Neural crest cell (in vitro differentiated cells): ENCODE measurements at places on chromosomes 12 and 14.

DNA sequence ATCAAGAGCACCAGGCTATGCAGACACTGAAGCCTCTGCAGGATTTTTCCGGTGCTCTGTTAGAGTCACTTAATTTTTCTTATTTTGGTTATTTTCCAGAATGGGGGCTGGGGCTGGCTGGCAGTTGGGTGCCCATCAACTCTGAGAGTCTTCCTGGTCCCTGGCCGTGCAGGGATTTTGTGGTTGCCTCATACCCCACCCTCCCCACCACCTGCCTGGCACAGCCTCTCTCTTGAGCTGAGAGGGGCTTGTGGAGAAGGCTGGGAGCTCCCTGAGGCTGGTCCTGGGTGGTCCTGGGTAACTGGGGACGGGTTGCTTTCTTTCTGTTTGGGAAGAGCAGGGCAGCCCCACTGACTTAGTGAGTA is 23.3 kb downstream of the LRTM2 start:
- DNase-seq = no peak

DNA sequence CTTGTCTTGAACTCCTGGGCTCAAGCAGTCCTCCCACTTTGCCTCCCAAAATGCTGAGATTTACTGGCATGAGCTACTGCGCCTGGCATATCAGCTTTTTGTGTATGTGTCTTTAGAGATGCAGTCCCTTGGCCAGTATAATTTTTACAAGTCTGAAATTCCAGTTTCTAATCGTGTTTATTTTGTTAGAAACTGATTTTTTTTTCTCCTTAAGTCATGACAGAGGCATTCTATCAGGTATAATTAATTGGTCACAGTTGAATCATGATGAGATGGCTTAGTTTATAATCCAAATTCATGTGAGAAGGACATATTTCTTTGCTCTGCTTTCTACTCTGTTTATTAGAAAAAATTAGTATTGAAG is 98.9 kb downstream of the PCNX1 start:
- no peak for DNase-seq

DNA sequence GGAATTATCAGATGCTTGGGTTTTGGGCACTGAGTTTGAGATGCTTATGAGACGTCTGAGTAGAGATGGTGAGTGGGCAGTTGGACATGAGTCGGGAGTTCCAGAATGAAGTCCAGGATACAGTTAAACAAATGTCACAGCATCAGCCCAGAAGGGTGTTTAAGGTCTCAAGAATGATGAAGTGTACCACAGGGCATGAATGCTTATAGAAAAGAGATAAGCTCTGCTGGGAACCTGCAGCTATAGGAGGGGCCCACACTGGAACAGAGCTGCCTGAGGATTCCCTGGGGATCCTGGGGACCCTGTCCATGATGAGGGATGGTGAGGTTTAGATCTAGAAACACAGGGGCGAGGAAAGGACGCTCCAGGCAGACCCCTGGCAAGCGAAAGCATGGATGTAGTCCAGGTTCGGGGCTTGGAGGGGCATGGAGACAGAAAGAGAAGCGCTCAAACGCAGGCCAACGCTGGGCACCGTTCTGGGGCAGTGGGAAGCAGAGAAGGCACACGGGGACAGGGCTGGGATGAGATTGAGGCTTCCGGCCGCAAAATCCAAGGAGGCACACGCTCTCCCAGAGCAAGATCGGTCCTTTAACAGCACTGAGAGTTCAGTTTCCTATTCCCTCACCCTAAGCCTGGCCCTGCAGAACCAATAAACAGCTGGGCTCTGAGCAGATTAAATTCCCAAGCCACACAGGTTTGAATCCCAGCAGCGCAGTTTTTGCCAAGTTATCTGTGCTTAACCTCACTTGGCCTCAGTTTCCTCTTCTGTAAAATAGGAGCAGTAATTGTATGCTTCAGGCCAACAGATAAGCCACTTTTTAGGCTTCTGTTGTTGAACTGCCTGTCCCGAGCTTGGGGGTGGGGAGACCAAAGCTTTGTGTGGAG is 52.9 kb downstream of the EID3 start:
- DNase-seq = no peak

DNA sequence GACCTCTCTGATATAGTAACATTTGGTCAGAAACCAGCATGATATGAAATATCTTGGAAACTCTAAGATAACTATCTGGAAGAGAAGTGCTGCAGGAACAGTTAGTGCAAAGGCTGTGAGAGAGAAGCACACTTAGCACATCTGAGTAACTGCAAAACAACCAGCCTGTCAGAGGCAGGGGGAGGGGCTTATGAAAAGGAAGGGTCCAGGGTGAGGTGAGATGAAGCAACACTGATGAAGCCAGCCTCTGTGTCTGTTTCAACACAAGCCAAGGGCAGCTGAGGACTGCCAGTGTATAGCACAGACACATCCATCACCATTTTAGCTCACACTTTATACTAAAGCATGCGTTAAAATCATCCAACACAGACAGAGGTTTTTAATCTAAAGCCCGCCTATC is 37.4 kb upstream of the OVCH1 start:
- no peak for DNase-seq

DNA sequence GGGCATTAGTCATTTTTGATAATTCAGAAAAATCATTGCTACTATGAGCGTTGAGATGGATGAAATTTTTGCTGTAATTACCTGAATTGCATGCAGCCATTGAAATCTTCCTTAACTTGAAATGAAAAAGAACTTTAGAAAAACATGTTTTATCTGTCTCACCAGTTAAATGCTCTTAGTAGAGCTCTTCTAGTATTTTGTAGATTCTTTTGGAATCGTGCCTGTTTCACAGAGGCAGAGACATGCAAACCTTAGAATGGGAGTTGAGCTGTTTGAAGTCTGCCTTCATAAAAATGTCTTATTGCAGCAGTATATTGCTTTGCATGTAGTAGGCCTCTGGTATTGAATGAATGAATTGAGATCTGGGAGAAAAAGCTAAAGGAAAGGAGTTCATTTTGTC is 4.2 kb downstream of the PEX5 start:
- DNase-seq = no peak

GRCh38 chr12:23253191-23253590 is 628.2 kb downstream of the ETNK1 start:
- DNase-seq = no peak

DNA sequence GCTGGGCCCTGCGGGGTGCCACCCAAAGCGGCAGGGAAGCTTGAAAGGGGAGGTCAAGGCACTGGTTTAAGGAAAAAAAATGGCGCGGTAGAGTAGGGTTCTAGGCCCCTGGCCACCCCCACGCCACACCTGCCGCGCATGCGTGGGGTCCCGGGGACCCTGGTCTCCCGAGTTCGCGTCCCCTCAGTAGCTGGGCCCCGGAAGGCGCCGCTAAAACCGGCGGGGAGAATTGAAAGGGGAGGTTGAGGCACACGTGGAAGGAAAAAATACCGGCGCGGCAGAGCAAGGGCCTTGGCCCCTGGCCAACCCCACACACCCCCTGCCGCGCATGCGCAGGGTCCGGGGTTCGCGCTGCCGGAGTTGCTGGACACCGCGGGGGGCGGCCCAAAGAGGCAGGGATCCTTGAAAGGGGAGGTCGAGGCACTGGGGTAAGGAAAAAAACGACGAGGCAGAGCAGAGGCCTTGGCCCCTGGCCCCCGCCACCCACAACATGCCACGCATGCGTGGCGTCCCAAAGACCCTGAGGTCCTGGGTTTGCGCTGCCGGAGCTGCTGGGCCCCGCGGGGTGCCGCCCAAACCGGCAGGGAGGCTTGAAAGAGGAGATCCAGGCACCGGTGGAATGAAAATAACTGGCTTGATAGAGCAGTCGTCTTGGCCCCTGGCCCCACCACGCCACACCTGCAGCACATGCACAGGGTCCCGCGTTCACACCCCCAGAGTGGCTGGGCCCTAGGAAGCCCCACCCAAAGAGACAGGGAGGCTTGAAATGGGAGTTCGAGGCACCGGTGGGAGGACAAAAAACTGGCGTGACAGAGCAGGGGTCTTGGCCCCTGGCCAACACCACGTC is 314.5 kb downstream of the ALG10 start:
- DNase-seq = no peak

DNA sequence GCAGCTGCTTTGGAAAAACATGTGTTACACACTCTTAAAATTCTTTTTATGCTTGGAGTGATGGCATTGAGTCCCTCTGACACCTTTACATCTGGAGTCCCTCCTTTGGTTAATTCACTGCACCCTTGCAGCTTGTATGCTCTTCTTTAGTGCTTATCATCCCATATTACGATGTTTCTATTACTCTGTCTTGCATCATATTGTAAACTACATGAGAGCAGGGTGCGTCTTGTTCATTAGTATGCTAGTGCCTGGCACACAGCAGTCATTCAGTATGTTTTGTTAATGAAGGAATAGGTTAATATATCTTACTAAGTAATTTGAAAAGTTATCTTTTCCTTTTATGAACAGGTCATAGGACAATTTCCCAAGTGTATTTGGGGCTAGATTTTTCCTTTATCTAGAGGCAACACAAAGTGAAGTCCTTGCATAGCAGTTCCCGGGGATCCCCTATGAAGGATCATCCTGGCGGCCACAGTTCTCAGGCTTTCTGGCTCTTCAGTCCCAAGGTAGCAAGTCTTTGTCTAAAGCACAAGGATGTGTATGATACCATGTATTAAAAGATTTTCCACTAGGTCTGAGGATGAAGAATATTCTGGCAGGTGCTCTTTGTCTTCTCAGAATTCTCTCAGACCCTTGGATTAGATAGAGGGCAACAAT is 363.8 kb downstream of the FUT8 start:
- DNase-seq = no peak

- DNase-seq = no peak
These were observed 451.4 kb upstream of the PDE3A start for GRCh38 chr12:19916974-19917373.

DNA sequence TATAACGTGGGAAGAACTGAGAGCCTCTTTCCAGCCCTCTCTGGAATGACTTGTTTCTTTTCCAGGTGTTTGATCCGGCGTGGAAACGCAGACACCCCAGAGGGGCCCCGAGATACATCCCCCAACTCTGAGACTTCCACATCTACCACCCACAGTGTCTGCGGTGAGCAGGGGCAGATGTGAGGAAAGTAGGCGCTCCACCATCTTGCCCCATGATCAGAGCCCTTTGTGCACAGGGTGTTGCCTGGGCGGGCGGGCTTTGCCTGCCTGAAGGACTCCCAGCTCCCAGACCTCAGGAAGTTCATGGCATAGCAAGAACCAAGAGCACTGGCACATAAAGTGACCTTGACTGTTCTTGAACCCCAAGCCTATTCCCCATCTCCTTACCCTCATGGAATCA is 2.8 kb downstream of the CARMIL3 start:
- DNase-seq = no peak

DNA sequence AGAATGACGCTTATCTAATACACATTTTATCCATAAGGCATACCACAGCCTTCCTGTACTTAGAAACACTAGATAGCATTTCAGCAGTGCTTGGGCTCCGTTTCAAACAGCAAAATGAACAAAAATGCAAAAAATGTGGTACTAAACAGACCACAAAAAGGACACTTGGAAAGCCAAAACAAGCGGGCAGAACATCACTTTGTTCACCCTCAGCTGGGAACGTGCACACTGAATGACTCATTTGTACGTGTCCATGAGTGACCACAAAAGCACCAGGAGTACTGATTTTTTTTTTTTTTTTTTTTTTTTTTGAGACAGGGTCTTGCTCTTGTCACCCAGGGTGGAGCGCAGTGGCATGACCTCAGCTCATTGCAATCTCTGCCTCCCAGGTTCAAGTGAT is 8.9 kb upstream of the FOXN3 start:
- no peak for DNase-seq

- no peak for DNase-seq
These were observed 44.4 kb downstream of the ARHGAP5 start for GRCh38 chr14:32121536-32121935.

- DNase-seq = no peak
These were observed 8.1 kb upstream of the TEX22 start for GRCh38 chr14:105389976-105390848.

GRCh38 chr12:65090461-65090860 is 30.6 kb downstream of the WIF1 start:
- DNase-seq = no peak

DNA sequence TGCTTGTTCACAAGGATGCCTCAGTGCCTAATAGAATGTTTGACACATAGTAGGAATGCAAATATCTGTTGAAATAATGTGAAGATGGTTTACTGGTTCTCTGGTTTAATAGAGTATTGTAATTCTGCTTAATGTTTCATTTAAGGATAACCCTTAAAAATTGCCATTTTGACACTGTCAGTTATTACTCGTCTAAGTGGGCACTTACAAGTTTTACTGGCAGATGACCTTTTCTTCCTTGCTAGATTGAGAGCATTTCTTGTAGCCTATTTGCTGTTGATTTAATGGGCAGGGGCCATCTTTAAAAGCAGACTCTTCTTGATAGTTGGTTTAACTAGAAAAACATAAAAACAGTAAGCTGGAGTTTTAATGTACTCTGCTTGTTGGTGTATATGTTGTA is 1.9 kb downstream of the TMEM263 start:
- no peak for DNase-seq

GRCh38 chr12:70180130-70180529 is 63.1 kb upstream of the CNOT2 start:
- no peak for DNase-seq

DNA sequence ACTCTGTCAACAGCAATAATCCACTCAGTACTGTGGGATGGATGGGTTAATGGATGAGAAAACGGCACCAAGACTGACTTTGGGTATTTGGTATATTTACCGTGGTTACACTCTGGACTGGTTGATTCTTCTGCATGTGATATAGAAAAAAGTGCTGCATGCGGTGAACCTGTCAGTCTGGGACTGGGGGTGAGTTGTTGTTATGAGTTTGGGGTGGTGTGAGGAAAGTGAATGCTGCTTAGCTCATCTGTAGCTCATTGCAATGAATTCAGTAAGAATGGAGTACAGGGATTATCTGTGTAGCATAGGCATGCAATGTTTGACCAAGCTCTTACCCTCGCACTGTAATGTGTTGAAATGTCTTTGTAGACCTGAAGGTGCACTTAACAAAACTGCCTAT is 6.0 kb downstream of the KCNA1 start:
- no peak for DNase-seq

DNA sequence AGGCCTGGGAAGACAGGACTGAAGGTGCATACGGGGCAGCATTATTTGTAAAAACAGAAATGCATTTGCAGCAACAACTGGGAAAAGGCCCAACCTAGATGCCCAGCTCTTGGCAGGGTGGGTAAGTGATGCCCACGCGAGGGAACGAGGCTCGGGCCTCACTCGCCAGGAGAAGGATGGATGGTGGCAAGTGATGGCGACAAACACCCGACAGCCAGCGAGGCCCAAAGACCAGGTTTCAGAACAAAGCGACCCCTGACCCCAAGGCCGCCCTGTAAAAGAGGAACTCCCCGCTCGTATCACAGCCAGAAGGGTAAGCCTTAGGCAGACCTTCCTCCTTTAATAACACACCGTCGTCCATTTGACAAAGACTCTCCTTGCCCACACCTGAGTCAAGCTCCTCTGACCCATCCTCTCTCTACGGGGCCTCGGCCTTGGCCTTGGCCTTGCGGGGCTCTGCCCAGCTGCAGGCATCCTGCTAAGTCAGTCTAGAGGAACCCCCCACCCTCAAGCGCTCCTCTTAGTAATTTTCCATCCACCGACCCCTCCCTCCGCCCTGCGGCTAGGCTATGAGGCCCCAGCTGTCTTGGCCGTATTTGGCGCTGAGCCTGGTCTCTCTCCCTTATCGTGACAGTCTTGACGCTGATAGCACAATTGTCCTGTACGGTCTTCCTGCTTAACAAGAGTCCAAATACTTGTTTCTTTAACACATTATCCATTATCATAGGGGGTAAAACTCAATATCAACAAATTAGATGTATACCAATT is 80.2 kb downstream of the NCOR2 start:
- no peak for DNase-seq
